ENCODE measurements at places on chromosomes 1 and 21.

DNA sequence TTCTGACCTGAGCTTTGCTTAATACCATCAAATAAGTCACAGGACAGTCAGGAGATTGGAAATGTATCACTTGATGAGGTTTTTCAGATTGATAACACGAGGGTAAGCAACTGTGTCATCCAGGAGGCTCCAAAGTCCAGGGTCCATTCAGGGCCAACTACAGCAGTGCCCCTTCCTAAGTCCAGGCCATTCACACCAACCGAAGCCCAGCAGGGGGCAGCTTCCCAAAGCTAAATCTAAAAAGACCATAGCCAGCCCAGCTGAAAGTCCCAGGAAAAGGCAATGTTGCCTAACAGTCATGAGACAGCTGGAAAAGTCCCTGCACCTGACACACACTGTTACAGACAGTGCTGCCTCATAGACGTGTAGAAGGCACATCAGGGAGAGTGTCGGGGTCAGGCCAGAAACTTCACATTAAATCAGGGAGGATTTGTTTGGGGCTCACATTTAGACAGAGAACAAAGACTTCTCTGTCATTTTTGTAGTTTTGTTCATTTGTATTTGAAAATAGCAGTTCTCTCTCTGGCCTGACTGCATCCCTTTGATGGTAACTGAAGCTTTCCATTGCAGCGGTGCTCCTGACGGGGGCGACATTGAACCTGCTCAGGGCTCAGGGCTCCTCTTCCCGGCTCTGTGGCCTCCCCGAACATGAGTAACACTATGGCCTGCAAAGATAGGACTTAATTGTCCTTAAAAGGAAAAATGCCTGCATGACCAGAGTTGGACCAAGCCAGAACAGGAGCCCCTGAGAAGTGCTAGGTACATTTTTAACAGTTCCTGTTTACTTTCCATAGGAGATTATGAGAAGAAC, 200.4 kb downstream of the NRIP1 start:
- no peak for DNase-seq

DNA sequence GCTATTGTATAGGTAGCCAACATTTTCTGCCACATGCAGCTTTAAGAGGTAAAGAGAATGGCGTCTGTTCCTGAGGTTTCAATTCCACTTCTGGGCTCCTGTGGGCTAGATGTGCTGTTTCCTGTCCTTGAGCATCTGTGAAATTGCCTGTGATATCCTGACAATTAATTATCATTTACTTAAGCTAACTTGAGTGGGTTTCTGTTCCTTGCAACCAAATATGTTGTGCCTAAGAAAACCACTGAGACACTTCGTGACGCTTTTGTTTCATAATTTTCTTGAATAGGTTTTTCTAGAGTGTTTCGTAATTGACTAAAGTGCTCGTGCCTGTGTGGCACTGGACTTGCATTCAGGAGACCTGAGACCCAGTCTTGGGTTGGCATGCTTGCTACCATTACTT, 127.3 kb upstream of the POU3F1 start:
- no peak for DNase-seq

DNA sequence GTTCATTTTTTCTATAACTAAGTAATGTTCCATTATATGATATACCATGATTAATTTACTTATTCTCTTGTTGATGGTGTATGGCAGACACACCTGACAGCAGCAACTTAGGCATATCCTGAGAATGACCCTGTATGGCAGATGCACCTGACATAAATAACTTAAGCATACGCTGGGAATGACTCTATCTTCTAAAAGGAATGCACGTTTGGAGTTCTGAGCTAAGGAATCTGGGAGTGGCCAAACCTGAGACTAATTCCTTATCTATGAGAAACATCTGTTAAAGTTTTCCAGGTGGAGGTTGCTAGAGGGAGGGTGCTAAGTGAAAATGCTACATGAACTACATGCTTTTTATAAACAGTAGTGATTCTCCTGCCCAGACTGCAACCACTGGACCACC, 96.7 kb upstream of the RGS18 start:
- no peak for DNase-seq

DNA sequence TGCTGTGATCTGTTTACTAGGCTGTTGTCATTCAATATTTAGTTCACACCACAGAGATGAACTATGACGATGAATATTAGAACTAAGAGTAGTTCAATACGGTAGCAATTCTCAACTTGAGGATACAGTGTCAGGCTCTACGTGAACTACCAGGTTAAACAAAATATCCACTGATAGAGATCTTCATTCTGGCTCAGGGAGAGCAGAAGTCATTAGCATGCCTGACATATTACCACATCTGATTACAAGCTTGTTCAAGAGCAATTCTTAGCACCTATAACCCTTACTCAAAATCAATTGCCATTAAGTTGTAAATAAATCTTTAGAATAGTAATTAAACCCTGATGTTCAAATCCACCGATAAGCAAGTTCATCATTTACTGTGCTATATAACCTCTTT, 207.2 kb downstream of the CHRM3 start:
- no peak for DNase-seq

- DNase-seq = no peak
Measured at GRCh38 chr1:156552518-156552917, 19.8 kb downstream of the IQGAP3 start.

GRCh38 chr21:39456665-39457064, 4.9 kb downstream of the SH3BGR start:
- no peak for DNase-seq

- no peak for DNase-seq
Measured at GRCh38 chr1:219812086-219812485, 116.3 kb downstream of the SLC30A10 start.

- no peak for DNase-seq
Measured at GRCh38 chr1:9730096-9730901, 78.8 kb downstream of the PIK3CD start.

GRCh38 chr1:217026531-217026930, 303.3 kb upstream of the ESRRG start:
- DNase-seq = no peak

GRCh38 chr1:151871284-151872030, 17.9 kb upstream of the THEM5 start:
- DNase-seq = no peak

- DNase-seq = no peak
Measured at GRCh38 chr1:201395936-201396335, 3.2 kb downstream of the LAD1 start.

DNA sequence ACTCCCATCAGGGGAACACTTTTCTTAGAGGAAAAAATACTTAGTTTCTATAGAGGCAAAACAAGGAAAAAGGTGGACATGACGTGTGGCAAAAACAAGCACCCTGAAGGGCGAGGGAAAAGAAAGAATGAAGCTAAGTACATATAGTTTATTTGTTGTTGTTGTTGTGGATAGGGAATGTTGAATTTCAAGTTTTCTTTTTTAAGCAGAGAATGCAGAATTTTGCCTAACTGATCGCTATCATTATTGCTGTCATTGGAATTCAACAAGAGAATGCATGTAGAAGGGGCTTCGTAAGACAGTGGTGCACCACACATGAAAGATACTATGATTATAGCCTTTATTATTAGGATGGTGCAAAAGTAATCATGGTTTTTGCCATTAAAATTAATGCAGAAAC, 144.0 kb downstream of the LMO4 start:
- no peak for DNase-seq

- DNase-seq = no peak
Measured at GRCh38 chr1:197343663-197344273, 75.7 kb downstream of the CRB1 start.

DNA sequence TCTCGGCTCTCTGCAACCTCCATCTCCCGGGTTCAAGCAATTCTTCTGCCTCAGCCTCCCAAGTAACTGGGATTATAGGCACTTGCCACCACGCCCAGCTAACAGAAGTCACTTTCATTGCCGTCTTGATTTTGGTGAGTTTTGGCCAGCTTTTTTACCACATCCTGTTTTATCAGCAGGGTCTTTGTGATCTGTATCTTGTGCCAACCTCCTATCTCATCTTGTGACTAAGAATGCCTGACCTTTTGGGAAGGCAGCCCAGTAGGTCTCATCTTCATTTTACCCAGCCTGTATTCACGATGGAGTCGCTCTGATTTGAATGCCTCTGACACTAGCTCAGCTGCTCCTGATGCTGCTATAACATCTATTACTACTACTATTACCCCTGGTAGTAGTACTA, 46.8 kb upstream of the BARHL2 start:
- no peak for DNase-seq

- DNase-seq = no peak
Measured at GRCh38 chr1:111904478-111905218, 84.8 kb downstream of the KCND3 start.

GRCh38 chr1:81806432-81806770, 5.7 kb downstream of the ADGRL2 start:
- no peak for DNase-seq

DNA sequence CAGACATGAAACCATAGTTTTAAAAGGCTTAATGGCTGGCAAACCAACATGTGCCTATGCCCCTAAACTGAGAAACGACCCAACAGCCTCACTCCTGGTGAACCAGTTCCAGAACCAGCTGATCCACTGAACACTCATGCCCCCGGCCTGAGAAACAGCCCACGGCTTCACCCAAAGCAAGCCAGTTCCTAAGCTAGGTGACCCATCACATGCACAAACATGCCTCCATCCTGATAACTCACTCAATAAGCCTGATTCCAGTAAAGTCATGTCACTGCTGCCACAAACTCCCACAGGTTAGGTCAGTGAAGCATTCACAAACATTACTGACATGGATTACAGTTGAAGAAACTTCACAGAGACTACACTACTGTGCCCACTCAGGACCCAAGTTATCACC, 161.6 kb downstream of the USH2A start:
- DNase-seq = no peak
